ENCODE measurements at places on chromosomes 2 and 18. TPM values are rescaled to one million over a fixed set of nuclear protein-coding genes. Genes with fewer than 3 reads are reported as not detected.

DNA sequence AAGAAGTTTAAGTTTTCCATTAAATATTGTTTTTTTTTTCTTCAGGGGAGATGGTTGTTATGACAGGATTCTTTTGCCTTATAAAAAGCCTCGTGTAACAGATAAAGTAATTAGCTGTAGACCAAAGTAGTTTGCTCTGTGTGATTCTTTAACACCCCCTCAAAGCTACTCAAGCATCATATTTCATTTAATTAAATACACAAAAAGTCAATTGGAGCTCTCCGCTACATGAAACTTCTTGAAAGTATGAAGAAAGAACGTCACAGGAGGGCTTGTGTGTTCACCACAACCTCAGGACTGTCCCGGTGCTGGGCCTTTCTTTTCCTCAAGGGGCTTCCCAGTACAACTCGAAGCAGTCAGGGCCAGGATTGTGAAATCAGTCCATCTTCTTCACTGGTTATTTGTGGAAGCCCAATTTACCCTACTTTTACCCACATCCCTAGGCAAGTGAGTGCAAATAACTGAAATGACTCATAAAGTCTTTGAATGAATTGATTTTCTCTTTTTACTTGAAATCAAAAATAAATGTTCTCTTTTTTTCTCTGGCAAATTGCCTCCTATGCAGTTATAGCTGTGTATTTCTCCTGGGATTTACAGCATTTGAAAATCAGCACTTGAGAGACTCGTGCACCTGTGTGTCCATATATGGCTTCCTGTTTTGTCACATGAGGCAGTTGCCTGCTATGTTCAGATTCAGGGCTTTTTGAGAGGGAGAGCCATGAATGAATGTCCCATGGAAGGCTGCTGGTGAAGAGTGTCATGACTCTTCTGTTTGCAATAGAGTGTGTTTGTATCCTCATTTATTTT lies 48.6 kb downstream of the LINC00305 start:
- no peak for DNase-seq

DNA sequence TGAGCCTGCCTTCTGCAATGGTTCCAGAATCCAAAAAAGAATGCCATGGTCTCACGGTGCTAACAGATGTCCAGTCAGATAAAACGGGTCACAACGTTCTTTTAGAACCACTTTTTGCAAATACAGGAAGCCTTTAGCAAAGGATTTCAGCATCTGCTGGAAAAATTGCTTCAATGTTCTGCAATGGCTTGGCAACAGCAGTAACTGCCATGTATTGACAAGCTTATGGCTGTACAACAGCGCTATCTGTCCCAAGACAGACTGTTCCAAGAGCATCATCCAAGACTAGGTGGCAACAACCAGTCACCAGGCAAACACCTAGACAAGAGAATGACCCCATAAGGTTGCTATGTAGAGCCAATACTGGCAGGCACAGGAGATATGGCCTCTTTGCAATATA lies 37.6 kb upstream of the RIOK3 start:
- no peak for DNase-seq

DNA sequence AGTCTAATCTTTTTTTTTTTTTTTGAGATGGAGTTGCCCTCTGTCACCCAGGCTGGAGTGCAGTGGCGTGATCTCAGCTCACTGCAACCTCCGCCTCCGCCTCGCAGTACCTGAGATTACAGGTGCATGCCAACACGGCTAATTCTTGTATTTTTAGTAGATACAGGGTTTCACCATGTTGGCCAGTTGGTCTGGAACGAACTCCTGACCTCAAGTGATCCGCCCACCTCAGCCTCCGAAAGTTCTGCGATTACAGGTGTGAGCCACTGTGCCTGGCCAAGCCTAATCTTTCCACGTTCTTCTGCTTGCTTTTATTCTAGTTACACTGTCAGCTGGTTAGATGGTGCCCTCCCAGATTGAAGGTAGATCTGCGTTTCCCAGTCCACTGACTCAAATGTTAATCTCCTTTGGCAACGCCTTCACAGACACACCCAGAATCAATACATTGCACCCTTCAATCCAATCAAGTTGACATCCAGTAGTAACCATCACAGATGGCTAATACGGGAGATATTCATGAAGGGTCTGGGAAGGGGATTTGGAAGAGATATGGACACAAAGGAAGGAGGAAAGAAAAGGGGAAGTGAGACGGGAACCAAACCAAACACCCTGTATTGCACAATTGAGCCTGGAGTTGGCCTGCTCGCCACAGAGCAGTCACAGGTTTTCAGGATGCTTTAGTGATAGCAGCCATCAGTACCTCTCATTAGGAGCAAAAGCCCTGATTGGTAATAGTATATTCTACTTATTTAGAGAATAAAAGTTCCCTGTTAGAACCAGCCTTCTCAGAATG lies 229.8 kb downstream of the PIK3C3 start:
- no peak for DNase-seq

DNA sequence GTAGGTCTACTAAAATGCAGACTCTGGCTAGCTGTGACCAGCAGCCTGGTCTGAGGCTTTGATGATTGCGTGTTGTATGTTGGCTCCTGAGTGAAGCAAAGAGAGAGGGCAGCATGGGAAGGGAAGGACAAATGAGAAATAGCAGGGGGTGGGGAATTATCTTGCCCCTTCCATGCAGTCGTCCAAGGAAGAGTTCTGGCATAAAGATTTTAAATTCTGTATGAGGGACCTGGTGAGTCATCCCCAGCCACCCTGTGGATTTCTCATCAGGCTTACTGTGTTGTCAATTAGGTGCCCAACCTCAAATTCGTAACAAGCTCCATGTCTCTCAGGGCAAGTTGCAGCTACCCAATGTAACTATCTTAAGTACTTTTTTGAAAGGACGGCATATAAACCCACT lies 72.1 kb upstream of the NOSTRIN start:
- DNase-seq, result no peak

GRCh38 chr18:3867864-3868311 lies 417.9 kb downstream of the TGIF1 start:
- no peak for DNase-seq

- DNase-seq, result no peak
Measured at GRCh38 chr2:27303093-27304025, 4.9 kb downstream of the UCN start.

GRCh38 chr2:215435280-215435869 lies 493 bp downstream of the FN1 start:
- DNase-seq, result peak; percentile 31

DNA sequence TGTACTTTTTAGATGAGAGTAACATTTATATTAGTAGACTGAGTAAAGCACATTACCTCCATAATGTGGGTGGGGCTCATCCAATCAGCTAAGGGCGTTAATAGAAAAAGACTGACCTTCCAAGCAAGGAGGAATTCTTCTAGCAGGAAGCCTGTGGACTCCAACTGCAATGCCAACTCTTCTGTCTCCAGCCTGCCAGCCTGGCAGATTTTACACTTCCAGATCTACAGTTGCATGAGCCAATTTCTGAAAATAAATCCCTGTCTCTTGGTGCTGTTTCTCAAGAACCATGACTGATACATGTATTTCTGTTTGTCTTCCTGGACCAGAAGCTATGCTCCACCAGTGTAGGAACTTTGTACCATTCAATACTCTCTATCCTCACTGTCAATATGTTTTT lies 69.0 kb upstream of the LMAN1 start:
- no peak for DNase-seq

- no peak for DNase-seq
Measured at GRCh38 chr2:200913654-200914053, 24.5 kb downstream of the NIF3L1 start.

GRCh38 chr2:238433941-238434845 lies 7.5 kb downstream of the ASB1 start:
- no peak for DNase-seq

- no peak for DNase-seq
Measured at GRCh38 chr2:159285929-159286708, at the start of gene WDSUB1. Gene WDSUB1 (minus strand): TSS chr2:159286703. CDS start chr2:159283069, 3,634 bp downstream.

GRCh38 chr2:230614913-230615332 lies 97.7 kb upstream of the CAB39 start:
- no peak for DNase-seq

- DNase-seq, result peak; percentile 88
Measured at GRCh38 chr2:165293440-165294420, 54.5 kb downstream of the SCN2A start.

DNA sequence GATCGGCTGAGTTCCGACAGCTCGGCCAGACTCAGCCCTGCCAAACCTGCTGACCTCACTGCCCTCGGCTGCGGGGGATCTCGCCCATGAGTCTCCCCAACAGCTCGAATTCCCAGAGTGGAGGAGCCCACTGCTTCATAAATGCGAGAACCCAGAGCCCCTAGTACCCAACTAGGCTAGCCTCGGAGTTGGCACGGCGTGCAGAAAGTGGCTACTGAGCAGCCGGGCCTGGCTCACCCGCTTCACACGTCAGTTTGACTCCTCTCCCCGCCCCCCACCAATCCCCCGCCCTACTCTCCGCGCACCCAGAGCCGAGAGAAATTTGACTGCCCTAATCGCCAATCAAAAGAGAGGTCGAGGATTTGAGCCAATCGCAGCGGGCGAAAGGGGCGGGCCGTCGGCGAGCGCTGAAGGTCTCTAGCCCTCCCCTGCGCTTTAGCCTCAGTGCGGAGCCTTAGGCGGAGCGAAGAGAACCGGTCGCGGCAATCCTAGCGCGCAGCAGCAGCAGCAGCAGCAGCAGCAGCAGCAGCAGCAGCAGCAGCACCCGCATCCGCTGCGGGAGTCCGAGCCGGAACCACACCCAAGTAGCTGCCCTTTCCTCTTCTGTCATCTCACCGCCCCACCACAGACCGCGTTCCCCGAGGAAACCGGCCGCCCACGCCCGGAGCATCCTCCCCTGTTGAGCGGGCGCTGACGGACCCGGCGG lies at the start of gene GLS:
TSS of gene GLS (plus strand) at position 444 of the 706 bp plus-strand sequence. CDS start 264 bp downstream, outside the sequence.
- DNase-seq, result peak; percentile 96

GRCh38 chr2:123448801-123449200 lies 576.3 kb upstream of the CNTNAP5 start:
- DNase-seq, result no peak

GRCh38 chr2:208040199-208041171 lies 15.2 kb upstream of the PLEKHM3 start:
- DNase-seq, result no peak

DNA sequence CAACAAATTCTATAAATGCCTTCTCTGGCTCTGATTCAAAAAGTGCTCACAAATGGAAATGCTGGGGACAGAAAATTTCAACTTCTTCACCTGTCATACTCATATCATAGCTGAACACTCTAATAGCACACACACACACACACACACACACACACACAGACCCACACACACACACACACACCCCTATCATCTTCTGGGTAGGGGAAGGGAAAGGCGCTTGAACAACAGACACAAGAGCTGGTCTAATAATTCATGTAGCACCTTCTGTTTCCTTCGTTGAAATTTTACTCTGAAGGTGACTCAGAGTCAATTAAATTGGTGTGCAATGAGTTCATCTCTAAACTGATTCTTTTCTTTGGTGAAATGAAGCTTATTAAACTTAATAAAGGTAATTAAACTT lies 32.9 kb downstream of the CD28 start:
- DNase-seq, result no peak

DNA sequence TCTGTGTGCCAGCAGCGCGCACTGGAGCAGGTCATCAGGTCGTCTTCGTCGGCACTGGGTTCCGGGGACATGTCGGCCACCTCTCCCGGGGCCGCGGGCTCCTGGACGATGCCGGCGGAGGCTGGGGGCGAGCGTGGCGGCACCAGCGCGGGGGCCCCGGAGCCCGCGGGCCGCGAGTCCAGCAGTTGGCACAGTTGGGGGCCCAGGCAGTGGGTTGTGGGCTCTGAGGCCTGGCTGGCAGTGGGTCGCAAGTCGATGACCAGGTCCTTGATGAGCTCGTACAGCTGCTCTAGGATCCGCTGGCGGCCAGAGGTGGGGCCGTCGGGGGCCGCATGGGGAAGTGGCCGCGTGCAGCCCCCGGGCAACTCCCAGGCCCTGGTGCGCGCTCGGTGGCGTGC lies 300.5 kb downstream of the CCDC74A start:
- no peak for DNase-seq

GRCh38 chr2:161090411-161090810 lies 69.8 kb upstream of the TANK start:
- DNase-seq, result no peak

DNA sequence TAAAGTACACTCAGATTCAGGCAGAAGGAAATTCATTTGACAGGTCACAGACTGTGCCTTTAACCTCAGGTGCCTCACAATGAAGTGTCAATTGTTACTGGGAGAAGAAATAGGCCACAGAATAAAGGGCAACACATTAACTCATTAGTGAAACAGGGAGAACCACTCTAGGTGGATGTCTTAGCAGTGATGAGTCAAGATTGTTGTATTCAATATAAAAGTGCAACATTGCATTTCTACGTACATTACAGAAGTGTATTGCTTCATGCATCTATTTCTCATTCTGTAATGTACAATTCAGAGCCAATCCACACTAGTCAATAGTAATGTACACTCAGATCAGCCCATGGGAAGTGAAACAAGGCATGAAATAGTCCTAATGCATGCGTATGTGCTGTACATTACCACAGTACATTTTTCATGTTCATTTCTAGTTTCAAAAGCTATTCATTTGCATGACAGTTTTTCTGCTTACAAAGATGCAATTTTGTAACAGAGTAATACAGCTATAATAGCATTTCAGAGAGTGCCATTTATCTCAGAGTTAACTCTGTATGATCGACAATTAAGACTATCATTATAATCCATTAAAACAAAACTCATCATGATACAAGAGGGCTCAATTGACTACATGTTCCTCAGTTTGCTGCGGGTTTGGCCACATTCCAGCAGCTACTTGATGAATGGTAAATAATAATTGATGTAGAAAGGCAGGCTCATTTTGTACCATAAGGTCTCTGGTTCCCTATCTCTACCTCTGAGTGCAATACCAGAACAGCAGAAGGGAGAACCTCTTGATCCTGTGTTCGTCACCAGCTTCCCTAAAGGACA lies 12.2 kb upstream of the ARL5A start:
- DNase-seq, result no peak

GRCh38 chr18:3760741-3761140 lies 310.8 kb downstream of the TGIF1 start:
- DNase-seq, result no peak

GRCh38 chr2:42996528-42996927 lies 204.1 kb upstream of the HAAO start:
- no peak for DNase-seq

- DNase-seq, result no peak
Measured at GRCh38 chr2:30272761-30273573, 41.6 kb downstream of the LBH start.

ATP6V1B1 gene
- total RNA-seq, result 0.63 TPM

G6PC2 gene
- total RNA-seq, result not detected

DOK6 gene
- 22.6 TPM for total RNA-seq

PPP1R1C gene
- 3.4 TPM for total RNA-seq

ACTG2 gene
- total RNA-seq, result 637 TPM

BOLL gene
- total RNA-seq, result 0.11 TPM

SGPP2 gene
- 3.5 TPM for total RNA-seq

HEATR5B gene
- total RNA-seq, result 57.7 TPM
